HCT116 (cell line): ENCODE measurements at places on chromosomes 11 and 22.

DNA sequence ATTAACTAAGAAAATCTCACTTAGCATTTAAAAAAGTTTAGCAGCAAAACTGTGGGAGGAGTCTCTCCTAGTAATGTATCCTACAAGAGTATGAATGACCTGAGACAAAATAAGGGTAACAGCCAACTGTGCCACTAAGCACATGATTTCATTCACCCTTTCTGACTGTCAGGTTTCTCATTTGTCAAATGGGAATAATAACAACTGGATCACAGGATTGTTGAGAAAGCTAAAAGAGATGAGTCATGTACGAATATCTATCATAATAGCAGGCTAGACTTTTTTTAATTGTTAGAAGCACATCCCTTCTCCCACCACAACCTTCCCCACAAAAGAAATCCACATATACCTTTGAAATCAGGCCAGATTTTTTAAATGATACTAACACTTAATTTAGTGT, 39.5 kb downstream of the MTMR2 start:
- DNase-seq = no peak

DNA sequence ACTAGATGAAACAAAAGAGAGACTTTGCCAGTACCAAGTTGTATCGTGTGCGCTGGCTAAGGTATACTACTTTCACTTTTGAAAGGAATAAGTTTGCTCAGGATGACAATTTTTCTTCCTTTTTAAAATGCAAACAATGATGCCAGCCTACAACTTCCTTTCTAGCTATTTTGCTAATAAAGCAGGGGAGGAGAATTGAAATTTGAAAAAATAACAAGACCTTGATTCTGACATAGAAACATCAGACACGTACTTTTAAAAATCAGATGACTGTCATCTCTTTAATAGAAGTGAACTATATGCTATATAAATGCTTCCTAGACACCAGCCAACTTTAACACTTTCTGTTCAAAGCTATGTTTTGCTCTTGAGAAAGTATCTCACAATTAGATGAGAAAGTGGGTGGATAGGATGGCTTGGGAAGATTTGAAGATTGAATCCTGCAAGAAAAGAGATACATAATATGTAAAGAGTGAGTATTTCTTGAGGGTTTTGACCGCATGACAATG, 41.7 kb upstream of the BLID start:
- DNase-seq = no peak

DNA sequence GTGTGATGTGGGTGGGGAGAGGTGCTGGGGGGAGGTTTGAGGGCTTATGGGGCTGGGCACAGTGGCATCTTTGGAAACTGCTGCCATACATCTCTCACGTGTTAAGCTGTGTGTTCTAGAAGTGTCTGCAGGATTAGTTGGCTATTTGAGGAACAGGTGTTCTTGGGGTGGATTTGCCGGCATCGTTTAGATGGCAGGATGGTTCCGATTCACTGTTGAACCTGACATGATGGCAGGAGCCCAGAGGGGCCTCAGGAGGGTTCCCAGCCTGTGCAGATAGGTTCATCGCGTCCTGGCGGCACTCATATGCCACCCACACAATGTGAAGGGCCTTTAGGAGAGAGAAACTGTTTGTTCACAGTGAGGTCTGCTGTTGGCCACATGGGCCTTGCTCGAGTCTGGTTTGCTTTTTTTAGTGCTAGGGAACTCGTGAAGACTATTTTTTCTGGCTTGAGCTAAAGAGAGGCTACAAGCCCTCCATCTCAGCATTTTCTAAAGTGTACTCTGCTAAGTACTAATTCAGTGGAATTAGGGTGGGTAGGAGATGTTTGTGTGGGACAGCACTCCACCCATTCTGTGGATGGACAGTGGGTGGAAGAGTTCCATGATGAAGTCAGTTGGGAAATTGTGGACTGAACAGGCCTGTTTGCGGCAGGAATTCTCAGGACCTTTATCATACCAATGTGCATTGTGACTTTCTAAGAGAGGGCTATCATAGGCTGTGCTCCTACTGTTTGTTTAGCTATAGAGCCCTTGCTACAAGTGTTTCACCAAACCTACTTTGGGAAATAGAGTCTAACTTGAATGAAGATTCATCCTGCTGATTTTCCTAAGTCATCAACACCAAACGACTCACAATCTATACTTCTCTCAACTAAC, 55.4 kb upstream of the PLET1 start:
- no peak for DNase-seq

DNA sequence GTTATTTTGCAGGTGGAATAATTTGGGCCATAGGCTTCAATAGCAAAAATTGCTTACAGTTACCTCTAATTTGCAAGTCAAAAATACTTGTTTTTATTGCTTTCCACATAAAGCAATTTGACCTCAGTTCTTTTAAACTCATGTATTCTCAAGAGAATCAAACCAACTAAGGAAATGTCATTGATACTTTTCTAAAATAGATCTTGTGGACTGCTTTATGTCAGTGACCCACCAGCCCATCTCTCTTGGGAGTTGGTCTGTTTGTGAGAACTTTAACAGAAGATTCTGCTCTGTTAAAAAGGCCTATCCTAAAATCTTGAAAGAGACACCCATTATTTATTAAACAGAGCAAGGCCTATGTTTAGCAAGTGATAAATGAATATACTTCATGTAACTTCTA, 75.2 kb downstream of the DDIAS start:
- no peak for DNase-seq

GRCh38 chr11:27355575-27356104, 7.4 kb downstream of the CCDC34 start:
- DNase-seq = no peak

DNA sequence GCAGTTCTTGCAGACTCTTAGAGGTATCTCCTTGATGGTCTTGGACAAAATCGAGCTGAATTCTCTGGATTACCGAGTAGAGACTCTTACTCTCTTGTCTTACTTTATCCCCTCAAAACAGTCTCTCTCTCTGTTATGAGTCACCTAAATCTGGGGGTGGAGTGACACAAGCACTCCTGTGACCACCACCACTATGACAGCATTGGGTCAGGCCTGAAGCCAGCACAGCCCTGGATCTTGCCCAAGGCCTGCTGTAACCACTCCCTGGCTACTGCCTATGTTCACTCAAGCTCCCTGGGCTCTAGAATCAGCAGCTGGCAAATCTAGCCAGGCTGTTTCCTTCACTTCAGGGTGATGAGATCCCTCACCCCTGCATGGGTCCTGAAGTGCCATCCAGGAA, 662.5 kb downstream of the LUZP2 start:
- no peak for DNase-seq

GRCh38 chr11:91763331-91763730, 461.3 kb upstream of the FAT3 start:
- DNase-seq = no peak

GRCh38 chr11:2954263-2954662, 25.0 kb upstream of the PHLDA2 start:
- no peak for DNase-seq

DNA sequence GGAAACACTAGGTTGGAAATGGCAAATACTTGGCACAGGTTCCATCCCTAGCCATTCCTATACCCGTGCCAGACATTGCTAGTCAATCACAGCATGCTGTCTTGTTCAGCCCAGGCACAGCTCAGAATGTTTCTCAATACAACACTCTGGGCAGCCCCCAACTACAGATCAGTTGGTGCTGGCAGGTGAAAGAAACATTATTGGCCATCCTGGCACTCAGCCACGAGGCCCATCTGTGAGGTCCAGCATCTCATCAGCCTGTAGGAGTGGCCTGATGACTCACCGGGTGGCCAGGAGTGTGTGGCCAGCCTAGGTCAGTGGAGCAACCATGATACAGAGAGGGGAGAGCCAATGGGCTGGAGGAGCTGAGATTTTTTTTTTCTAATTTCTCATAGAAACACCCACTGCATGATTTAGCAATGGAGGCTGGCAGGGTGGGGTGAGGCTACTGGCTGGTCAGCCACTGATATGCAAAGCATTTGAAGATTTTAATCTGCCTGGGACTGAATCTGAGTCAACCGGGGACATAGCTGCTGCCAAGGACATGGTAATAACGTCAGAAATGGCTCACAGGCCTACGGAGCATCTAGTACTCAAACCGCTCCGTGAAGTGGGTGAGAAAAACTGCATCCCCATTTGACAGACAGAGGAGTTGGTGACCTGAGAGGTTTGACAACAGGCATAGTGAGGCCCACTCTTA, 5.4 kb downstream of the MYO18B start:
- peak; percentile 45 for DNase-seq

- DNase-seq = peak; percentile 24
Observed at GRCh38 chr11:68383976-68384501, 71.6 kb downstream of the LRP5 start.

DNA sequence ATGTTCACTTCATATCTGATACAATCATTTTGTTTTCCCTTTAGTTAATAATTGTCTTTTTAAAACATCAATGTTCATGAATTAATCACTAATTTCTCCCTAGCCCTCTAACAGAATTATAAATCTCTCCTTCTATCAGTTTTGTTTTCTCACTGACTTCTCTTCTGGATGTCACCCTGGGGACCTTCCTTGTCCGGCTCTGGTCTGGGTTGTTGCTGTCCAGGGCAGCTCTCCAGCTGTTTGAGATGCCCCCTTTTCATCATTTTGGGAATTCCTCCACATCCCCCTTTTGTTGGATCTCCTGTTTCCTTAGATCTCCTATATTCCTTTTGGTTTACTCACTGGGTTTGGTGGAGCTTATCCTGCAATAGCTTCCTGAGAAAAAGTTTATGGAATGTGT, 35.6 kb upstream of the PSMA1 start:
- DNase-seq = no peak

DNA sequence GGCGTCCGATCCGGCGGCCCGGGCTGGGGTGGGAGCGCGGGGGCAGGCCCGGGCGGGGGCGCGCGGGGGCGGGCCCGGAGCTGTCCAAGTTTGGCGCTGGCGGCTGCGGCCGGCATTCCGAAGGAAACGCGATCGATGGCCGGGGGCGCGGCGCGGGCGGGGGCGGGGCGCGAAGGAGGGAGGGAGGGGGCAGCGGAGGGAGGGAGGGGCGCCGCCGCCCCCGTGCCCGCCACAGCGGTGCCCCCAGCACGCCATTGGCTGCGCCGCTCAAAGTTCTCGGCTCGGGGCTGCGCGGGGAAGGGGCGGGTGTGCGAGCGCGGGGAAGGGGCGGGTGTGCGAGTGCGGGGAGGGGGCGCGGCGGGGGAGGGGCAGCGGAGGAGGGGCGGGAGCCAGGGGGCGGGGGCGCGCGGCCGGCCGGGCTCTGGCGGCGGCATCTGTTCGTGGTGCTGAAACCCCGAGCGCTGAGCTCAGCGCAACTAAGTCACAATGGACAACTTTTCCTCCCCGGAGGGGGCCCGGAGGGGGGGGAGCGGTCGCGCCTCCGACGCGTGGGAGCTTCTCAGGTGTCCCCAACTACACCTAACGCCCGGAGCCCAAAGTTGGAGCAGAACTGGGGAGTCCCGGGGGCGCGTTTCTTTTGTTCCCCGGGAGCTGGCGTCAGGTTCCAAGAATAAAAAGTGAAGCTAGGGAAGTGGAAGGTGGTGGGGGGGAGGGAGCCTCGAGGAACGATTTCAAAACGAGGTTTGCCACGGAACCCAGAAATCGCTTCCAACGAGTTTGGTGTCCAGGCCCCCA, 2.2 kb downstream of the PHF21B start:
- no peak for DNase-seq

GRCh38 chr22:48084041-48084728, 1321.7 kb downstream of the TBC1D22A start:
- DNase-seq = no peak

DNA sequence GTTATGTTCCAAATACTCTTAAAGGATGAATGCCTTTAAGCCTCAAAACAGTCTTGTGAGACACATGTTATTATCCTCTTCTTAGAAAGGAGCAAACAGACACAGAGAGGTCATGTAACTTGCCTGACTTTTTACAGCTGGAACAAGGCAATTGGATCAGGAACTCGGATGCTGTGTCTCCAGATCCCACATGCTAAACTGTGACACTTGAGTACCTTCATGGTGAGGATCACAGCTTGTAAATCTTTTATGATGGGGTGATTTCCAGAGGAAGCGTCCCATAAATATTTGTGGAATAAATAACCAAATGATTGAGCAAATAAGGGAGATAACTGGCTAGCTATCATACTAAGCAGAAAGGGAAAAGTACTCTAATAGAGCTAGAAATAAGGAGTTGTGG, 171.2 kb downstream of the C11orf91 start:
- DNase-seq = no peak

DNA sequence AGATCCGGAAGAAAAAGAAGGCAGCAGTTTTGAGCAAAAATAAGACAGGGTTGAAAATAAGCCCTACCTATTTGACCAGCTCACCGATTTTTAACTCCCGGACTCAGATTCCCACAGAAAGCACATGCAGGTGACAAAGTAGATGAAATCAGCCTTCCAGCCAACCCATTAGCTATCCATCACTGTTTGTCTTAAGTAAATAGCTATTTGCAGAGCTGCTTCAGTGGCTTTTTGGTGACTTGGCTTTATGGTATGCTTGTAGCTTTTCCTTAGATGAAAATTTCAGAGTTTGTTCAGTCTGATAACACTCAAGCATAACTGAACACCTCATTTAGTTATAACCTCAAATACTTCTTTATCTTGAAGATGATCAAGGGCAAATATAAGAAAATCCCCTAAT, 192.6 kb downstream of the HIPK3 start:
- no peak for DNase-seq

DNA sequence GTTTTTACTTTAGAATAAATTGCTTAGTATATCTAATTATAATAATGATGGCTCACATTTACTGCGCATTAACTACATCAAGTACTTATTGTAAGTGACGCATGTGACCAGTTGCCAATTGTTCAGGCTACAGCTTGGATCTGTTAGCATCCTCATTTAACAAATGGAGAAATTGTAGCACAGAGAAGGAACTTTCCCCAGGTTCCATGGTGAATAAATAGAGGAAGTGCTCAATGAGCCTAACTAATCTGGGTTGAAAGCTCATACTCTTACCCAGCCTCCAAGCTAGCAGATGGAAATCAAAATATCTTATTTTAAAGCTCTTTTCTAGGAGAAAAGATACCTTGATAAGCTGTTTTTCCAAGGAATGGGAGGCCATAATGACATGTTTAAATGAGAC, 19.8 kb downstream of the MMP27 start:
- no peak for DNase-seq

DNA sequence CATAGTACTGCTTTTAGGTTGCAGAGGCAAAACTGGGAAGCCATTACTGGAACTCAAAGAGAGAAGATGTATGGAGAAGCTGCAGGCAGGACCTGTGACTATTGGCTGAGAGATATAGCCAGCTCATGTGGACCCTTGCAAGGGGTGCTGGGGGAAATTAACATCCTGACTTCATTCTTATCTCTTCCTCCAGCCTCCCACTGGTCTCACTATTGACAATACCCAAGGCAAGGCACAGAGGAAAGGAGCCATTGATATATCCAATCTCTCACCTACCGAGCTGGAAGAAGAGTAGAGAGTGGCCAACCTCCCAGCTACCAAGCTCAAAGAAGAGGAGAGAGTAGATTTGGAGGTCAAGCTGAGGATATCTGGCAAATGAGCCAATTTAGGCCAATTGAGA, 36.8 kb upstream of the ZBED5 start:
- no peak for DNase-seq

GRCh38 chr11:11537871-11538270, 83.9 kb downstream of the GALNT18 start:
- no peak for DNase-seq

- DNase-seq = no peak
Observed at GRCh38 chr22:45673482-45674175, 2.0 kb downstream of the ATXN10 start.
